ENCODE measurements at places on chromosomes 7 and 10.

DNA sequence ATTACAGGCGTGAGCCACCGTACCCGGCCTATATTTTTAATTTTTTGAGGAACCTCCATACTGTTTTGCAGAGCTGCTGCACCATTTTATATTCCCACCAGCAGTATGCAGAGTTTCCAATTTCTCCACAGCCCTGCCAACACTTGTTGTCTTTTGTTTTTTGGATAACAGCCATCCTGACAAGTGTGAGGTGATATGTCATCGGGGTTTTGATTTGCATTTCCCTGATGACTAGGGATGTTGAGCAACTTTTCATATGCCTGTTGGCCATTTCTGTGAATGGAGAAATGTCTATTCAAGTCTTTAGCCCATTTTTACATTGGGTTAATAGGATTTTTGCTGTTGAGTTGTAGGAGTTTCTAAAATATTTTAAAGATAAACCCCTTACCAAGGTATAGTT, 22.2 kb downstream of the ENTPD7 start:
- no peak for DNase-seq

DNA sequence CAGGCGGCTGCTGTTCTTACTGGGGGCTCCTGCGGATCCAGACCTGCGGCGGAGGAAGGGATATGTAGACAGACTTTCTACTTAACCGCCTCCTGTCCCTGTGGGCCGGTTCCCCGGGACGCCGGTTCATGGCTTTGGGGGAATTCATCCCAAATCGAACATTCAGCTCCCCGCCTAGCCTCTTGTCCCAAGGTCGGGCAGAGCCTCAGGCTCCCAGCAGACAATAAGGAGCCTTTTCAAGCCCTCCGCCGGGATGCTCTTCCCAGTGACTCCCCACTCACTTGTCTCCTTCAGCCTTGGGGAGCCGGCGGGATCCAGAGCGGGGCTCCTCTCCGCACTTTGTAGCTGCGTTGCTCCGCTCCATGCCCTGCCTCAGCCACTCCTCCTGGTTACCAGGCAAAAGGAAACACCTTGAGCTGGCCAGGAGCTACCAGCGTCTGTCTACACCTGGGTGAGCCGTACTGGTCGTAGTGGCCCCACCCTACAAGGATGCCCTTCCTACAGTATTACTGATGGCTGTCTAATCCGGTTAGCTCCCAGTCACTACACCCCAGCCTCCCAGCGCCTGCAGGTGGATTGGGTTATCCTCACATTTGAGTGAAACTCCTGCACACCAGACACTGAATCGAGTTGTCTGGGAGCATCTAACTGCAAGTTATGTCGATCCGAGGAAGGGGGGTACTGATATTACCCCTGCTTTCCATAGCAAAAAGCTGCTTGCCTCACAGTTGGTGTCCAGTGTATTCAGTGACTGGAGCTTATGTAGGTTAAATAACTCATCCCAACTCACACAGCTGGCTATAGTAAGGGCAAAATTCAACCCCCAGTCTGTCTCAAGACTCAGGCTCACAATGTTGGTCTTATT, at the start of gene C10orf95:
C10orf95 (minus strand) TSS at position 439 of the 865 bp plus-strand sequence. CDS start 450 bp downstream, outside the sequence.
- no peak for DNase-seq

DNA sequence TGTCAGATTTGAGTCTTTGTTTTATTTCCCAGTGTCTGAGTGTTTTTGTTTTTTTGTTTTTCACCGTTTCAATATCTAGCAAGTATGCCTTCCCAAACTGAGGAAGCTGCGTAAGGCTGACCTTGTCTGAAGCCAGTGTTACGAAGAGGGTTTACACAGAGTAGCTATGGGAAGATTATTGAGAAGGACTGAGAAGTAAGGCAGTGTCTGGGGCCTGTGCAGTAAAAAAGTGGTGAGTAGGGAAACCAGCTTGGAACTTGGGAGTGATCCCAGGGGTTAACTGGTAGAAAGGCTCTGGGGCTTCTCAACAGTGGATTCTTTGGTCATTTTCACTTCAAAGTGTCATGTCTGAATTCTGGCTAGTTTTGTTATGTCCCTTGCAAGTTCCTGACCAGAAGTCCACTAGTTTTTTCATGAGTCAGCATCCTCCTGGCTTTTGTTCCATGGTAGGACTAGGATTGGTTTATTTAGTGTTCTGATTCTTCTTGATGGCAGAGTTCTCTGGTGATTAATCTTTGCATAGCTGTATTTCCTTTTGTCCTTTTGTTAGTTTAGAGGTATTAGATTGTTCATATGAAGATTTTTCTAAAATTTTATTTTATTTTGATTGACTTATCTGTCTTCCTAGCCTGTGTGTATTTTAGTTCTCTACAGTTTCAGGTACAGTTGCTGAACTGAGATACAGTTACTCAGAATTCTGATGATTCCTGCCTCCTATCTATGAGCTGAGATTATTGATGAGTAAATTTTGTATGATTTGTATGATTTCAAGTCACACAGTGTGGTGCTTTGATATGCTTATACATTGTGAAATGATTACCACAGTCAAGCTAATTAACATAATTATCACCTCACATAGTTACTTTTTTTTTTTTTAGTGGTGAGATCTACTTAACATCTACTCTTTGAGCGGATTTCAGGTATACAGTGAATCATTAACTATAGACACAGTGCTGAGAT, 19.0 kb downstream of the GARS1 start:
- no peak for DNase-seq

DNA sequence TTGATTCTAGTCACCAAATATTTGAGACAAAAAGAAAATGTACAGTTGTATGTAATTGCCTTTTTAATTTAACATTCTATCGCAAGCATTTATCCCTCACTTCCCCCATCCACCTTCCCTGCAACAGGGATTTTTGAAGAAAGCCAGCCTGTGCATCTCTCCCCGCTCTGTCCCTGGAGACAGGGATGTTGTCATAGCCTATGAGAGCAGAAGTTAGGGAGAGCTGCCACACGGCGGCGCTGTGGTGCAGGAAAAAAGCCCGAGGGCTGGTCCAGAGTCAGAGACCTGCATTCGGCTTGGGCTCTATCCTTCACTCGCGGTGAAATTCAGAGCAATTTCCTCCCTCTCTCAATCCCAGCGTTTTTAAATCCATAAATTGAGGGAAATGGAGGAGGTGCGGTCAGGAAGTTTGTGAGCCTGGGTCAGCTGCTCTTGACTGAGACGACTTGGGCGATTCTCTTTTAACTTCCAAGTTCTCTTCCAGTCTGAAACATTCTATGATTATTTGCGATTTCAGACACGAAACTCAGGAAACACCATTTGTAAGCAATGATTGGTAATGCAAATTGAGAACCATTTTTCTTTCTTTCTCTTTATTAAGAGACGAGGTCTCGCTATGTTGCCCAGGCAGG, 17.5 kb downstream of the HKDC1 start:
- peak; percentile 29 for DNase-seq

GRCh38 chr10:68315582-68315981, 16.3 kb upstream of the HNRNPH3 start:
- no peak for DNase-seq

- no peak for DNase-seq
Measured at GRCh38 chr10:11266426-11266825, 248.8 kb downstream of the CELF2 start.

- no peak for DNase-seq
Measured at GRCh38 chr7:3206771-3207191, 94.3 kb upstream of the SDK1 start.

- no peak for DNase-seq
Measured at GRCh38 chr7:106062006-106062405, 50.1 kb downstream of the SYPL1 start.

- DNase-seq, result no peak
Measured at GRCh38 chr10:24255115-24255880, 46.4 kb downstream of the KIAA1217 start.

DNA sequence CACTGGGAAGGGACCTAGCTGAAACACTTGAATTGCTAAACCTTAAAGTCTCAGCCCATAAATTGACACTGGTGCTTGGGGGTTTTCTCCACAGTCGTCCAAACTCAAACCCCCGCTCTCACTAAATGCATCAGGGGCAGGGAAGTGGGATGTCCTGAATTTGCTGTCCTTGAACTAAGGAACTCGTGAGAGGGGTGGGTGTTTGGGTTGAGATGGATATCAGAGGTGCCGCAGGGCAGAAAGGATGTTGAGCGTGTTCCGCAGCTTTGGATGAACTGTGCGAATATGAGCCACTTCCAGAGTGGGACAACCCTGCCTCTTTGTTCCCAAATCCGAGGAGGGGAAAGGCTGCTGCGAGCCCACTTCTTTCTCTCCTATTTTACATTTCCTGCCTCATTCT, 90.3 kb upstream of the LYZL2 start:
- DNase-seq, result no peak

GRCh38 chr7:54814401-54814800, 55.4 kb upstream of the SEC61G start:
- no peak for DNase-seq

DNA sequence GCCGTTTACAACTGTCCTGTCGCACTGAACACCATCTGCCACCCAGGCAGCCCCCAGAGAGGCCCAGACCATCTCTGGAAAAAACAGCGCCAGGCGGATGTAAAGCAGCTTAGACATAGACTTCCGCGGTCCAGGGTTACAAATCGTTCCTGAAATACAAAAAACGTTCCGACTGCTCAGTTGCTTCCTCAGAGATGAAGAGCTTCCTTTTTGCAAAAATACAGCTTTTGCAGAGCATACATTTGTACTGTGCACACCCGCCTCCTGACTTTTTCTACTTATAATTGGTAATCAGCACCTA, 11.4 kb downstream of the DAGLB start:
- DNase-seq, result no peak

GRCh38 chr7:73980206-73980605, 47.8 kb upstream of the ELN start:
- DNase-seq, result no peak

- no peak for DNase-seq
Measured at GRCh38 chr10:24215196-24215595, 6.3 kb downstream of the KIAA1217 start.

All from anterior cingulate cortex (tissue), 58 donors.